T-helper 2 cell (primary cell): ENCODE measurements at places on chromosomes 2 and 18.

DNA sequence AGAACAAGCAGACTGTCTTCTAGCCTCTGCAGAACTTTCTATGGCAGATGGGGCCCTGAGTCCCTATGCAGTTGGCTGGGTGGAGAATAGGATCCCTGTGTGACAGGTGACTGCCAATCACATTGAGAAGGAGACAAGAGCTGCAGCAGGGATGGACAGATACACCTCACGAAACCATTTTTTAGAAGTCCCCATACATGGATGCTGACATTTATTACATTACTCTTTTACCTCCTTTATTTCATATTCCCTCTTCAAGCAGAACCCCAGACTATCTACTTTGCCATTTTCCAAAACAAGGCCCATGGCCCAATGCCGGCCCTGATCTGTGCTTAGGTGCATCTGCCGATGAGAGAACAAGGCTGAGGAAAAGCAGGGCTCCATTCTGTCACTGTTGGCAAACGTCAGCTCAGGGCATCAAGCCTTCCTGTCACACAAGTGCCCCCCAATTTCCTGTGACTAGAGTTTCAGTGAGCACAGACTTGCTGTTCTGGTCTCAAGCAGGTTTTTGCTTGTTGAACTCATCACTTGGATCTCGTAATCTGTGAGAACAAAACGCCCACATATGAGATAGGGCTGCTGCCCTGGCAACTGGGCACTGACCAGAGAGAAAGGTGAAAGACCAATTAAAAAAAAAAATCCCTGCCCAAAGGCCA is 35.8 kb downstream of the LOXHD1 start:
- no peak for DNase-seq

GRCh38 chr18:79403723-79404566 is 8.2 kb downstream of the NFATC1 start:
- no peak for DNase-seq

- DNase-seq = no peak
Observed at GRCh38 chr2:16048466-16048865, 108.1 kb downstream of the MYCN start.

- DNase-seq = no peak
Observed at GRCh38 chr2:181944914-181945291, 40.8 kb upstream of the PPP1R1C start.

DNA sequence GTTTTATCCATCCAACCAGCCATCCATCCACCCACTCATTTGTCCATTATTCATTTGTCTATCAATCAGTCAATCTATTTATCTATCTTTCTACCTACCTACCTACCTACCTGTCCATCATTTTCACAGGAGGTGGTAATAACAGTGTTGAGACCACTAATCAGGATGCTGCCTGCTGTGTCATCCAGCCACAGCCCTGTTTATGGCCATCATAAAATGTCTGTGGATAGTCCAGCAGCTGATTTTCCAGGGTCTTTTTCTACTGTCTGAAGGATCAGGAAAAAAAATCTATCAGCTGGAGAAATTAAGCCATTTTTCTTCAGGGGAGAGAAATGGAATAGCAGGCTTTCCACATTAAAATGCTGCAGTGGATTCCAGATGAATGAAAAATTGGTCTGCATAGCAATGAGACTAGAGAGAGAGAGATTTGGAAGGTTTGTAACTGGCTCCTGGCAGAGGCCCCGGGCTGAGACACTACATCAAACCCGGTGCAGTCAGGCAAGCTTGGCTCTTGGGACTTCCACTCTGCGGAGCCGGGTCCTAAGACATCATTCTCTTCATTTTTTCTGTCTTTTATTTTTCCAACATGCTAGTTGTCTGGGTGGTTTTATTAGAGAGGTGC is 33.0 kb upstream of the BOD1L2 start:
- no peak for DNase-seq
